ENCODE measurements at places on chromosomes 2 and 18.

DNA sequence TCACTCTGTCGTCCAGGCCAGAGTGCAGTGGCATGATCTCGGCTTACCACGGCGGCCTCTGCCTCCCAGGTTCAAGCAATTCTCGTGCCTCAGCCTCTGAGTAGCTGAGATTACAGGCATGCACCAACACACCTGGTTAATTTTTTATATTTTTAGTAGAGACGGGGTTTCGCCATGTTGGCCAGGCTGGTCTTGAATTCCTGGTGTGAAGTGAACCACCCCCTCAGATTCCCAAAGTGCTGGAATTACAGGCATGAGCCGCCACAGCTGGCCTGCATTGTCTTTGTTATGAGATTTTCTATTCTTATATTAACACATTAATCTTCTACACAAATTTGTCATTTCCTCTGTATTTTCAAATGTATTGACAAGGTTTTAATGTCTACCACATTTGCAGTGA is 75.2 kb downstream of the SEPTIN10 start:
- no peak for DNase-seq

DNA sequence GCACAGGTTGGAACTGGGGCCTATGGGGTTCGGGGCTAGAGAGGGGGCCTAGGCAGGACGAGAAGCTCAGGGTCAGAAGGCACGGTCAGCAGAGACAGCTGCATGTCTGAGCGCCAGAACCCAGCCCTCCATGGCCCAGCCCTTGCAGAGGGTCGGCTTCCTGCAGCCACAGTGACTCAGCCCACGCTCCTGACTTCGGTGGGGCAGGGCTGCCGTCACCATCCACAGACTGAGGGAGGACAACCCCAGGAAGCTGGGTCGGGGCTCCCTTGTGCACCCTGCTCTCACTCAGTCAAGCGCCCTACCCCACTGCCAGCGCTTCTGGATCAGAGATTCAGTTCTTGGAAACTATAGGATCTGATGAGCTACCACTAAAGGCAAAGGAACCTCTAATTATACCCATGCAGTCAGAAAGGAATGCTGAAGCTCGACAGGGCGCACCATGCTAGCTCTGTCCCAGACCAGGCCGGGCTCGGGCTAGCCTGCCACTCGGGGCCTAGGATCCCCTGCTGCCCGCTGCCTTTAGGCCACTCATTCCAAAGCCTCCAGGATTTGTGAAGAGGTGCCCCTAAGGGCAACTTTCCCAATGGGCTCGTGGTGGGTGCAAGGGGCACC is 3.0 kb downstream of the ACTR1B start:
- DNase-seq, result no peak

GRCh38 chr2:64913357-64913869 is 75.8 kb upstream of the SLC1A4 start:
- DNase-seq, result no peak

DNA sequence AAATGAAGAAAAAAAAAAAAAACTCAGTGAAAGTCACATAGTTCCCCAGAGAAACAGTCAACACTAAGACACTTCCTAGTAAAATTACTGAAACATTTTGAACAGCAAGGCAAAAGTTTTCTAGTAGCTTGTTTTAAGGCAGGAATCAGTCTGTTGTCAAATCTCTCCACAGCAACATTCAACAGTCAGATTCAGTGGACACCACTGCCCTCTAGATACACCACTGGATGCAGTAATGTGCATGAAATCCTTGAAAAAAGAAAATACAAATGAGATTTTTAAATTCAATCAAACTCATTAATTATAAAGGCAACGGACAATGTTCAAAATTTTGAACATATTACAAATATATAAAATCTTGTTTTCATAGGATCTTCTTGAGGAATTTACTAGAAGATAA is 46.4 kb downstream of the GRB14 start:
- no peak for DNase-seq

DNA sequence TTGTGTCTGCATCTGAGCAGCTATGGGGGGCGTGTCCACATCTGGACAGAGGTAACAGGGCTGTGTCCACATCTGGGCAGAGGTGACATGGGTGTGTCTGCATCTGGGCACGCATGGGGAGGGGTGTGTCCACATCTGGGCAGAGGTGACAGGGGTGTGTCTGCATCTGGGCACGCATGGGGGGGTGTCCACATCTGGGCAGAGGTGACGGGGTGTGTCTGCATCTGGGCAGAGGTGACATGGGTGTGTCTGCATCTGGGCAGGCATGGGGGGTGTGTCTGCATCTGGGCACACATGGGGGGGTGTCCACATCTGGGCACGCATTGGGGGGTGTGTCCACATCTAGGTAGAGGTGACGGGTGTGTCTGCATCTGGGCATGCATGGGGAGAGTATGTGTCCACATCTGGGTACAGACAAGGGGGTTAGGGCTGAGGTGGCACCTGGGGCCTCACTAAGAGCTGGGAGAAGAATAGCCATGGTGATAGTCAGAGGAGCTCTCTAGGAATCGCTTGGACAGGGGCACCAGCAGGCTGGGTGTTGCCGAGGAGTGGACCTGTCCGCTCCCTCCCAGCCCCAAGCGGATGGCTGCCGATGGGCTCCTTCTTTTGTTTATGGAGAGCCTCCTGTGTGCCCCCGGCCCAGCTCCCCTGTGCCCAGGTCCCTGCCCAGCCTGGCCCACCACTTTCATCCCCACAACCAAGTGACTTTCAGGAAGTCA is 177.8 kb downstream of the EIPR1 start:
- DNase-seq, result no peak

DNA sequence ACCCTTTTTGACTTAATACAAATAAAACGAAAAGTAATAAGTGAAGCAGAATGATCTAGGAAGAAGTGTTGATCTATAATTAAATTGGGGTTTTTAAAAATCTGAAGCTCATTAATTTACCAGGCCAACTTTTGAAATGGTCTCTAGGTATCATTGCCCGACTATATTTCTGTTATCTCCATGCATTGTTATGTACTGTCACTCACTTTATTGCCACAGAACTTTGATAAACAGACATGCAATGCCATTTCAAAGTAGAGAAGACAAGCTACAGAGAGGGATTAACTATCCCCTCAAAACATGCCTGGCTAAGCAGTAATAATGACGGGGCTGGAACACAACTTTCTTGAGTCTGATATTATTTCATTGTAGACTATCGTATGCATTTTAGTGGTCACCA is 147.6 kb upstream of the ITGA4 start:
- DNase-seq, result no peak

- DNase-seq, result no peak
Measured at GRCh38 chr18:22293417-22293816, 124.0 kb downstream of the GATA6 start.

DNA sequence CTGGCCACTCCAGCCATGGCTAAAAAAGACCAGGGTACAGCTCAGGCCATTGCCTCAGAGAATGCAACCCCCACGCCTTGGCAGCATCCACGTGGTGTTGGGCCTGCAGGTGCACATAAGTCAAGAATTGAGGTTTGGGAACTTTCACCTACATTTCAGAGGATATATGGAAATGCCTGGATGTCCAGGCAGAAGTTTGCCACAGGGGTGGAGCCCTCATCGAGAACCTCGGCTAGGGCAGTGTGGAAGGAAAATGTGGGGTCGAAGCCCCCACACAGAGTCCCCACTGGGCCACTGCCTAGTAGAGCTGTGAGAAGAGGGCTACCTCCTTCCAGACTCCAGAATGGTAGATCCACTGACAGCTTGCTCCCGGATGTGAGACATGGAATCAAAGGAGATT is 477.3 kb downstream of the LPIN1 start:
- no peak for DNase-seq

- DNase-seq, result no peak
Measured at GRCh38 chr2:60715561-60715960, 40.5 kb upstream of the PAPOLG start.

DNA sequence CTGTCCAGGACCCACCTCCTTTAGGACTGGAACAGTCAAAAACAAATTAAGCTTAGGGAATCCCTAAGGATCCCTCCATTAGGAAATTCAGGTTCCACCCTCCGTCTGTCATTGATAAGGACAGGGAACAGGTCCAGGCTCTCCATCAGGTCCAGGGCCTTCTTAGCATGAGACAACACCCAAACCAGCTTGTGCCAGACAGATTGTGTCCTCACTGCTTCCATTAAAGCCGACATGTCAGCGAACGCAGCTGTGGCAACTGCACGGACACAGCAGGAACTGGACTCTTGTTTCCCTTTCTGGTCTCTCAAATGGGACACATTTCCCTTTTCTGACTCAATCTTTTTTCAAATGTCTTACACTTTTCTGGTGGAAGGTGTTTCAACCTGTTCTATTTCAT is 81.4 kb downstream of the BCL11A start:
- no peak for DNase-seq

- DNase-seq, result no peak
Measured at GRCh38 chr2:182903566-182903965, 37.1 kb upstream of the FRZB start.

DNA sequence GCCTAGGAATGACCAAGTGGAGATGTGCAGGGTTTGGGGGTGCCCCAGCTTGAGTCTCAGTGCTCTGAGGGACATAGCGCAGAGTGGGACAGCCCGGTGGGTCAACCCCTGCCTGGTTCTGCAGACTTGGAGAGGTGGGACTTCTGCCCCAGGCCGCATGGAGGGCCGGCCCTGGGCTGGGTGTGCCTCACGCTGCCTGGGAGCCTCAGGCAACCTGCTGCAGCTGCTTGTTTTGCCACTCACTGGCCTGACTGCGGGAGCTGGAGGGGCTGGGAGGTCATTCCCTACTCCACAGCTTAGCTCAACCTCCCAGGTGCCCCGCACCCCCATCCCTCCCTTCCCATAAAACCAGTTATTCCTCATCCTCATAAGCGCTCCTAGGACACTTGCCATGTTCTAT is 33.1 kb downstream of the ODC1 start:
- DNase-seq, result no peak

- no peak for DNase-seq
Measured at GRCh38 chr18:56973487-56973886, 173.4 kb upstream of the BOD1L2 start.

DNA sequence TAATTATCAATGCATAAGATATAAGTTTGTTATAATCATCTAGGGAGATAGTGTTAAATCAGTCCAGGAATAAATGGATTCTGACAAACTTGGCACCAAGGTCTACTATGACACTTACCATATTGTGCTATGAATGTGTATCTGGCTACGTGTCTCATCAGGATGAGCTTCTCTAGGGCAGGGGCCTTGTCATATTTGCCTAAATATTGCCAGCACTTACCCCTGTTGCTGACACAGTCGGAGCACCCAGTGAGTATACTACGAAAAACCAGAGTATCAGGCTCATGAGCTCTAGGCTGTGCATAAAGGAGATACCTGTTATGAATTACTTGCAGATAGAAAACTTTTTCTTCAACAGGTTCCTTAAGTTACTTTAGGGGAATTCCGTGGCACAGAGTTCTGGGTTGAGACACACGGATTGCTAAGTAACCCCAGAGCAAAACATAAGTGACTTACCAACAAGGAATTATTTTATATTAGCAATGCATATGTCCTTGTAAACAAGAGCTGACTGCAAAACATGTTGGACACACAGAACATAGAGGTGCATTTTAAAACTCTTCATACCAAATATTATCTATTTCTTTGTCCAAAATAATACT is 7.7 kb upstream of the TTC39C start:
- DNase-seq, result no peak

DNA sequence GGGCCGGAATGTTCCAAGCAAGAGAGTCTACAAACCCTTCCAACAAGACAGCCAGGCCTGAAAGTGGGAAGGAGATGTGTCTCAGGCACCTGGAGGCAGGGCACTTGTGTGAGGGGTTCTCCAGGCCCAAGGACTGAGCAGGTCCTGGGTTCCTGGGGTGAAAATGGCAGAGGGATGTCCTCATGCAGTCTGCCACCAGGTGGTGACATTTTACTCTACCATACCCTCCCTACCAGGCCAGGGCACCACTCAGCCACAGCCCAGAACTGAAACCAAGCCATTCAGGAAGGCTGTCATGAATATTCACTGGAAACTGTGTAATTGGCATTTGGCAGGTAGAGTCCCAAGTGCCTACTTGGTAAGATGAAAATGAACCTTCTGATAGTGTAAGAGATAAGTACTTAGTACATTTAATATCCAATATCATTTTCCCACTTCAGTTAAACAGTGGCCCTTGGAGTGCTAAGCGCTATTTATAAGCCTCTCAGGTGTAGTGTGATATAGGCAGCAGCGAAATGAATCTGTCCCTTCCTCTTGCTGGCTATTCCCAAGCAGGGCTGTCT is 185.1 kb downstream of the MYO5B start:
- no peak for DNase-seq

DNA sequence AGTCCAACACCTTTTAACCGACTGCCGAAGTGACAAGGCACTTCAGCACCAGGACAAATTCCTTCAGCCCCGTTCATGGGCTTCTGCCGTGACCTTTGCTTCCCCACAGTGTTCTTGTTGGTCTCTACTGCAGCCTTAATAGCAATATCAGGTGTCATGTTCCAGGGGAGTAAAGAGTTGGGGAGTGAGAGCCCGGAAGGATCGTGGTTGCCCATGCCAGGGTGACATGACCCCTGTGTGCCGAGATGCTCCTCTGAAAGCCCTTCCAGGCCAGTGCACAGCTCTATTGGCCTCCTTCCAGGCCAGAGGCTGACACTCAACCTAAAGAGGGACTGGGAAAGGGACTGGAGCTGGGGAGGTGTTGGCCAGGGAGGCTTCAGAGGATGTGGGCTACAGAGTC is 279.2 kb downstream of the CYRIA start:
- no peak for DNase-seq
